ENCODE measurements at places on chromosomes 13 and 19. TPM values are rescaled to one million over a fixed set of nuclear protein-coding genes. Genes with fewer than 3 reads are reported as not detected.

GRCh38 chr19:44552324-44552723, 22.8 kb upstream of the CEACAM20 start:
- DNase-seq = no peak

- DNase-seq = no peak
These were observed 1.6 kb downstream of the SBK2 start for GRCh38 chr19:55535173-55535964.

GRCh38 chr13:106911020-106911419, 343.1 kb upstream of the ARGLU1 start:
- no peak for DNase-seq

GRCh38 chr19:1769645-1769985, 16.3 kb downstream of the ONECUT3 start:
- no peak for DNase-seq

The KCNC3 gene
- 0.76 TPM for total RNA-seq

Measured in dermis microvascular lymphatic vessel endothelial cell (primary cell).